ENCODE measurements at places on chromosomes 5 and 9.

GRCh38 chr5:44388321-44389089 is 715 bp downstream of the FGF10 start:
- no peak for DNase-seq

- DNase-seq, result no peak
These were observed 121.9 kb upstream of the PIK3R1 start for GRCh38 chr5:68093455-68094159.

GRCh38 chr9:99056886-99057664 is 47.8 kb upstream of the TGFBR1 start:
- DNase-seq, result no peak

- DNase-seq, result no peak
These were observed 25.2 kb downstream of the GLT6D1 start for GRCh38 chr9:135613946-135614805.

GRCh38 chr5:72154076-72154756 is 46.9 kb downstream of the MAP1B start:
- DNase-seq, result no peak

- no peak for DNase-seq
These were observed 222.3 kb downstream of the PBX3 start for GRCh38 chr9:125969462-125969861.

GRCh38 chr5:106875591-106876297 is 795.0 kb downstream of the EFNA5 start:
- no peak for DNase-seq

DNA sequence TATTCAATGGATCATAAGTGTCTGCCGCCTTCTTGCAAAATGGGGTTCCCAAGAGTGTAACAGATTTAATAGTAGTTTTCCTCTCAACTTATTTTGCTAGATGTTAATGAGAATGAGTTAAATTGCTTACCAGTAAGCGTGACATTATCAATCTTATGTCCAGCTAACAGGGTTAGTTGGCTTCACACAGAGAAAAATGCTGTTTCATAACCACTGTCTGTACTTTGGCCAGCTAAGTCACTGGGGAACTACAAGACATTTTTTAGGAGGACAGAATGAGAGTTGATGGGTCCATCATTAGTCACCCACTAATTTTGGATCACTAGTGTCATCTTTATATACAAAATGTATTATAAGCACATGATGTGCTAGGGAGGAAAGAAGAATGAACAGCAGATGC is 1.4 kb downstream of the CDC37L1 start:
- DNase-seq, result no peak

- no peak for DNase-seq
These were observed 6.0 kb upstream of the SEMA5A start for GRCh38 chr5:9551567-9552537.

DNA sequence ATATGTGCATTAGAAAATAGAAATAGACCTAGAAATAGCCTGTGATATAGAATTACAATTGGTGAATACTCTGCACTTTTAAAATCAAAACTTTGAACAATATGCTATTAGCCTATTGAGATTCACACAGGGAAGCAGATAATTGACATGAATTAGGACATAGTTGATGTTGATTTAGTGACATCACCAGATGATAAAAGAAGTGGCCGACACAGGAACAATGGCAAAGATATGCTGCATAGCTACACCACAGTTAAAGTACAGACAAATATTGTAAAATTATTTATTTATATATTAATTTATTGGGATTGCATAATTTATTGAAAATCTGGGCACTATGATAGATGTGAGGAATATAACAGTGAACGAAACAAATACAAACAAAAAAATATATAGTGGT is 261.5 kb upstream of the CCNH start:
- no peak for DNase-seq

DNA sequence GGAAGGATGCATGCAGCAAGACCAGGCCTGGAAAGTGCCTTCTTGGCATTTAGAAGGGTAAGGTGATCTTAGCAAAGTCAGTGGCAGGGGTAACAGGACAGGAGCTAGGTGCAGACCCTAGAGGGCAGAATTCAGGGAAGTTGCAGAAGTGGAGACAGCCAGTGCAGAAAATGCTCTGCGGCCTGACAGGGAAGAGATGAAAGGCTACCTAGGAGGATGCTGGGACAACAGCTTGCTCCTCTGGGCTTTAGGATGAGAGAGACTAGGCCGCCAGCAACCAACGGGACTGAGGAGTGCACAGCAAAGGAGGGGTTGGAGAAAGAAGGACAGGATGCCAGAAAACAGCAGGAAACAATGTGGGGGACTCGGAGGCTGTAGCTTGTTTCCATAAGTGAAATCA is 219.9 kb downstream of the FSTL4 start:
- DNase-seq, result no peak

GRCh38 chr9:72649127-72649442 is 127.7 kb downstream of the TMC1 start:
- no peak for DNase-seq

DNA sequence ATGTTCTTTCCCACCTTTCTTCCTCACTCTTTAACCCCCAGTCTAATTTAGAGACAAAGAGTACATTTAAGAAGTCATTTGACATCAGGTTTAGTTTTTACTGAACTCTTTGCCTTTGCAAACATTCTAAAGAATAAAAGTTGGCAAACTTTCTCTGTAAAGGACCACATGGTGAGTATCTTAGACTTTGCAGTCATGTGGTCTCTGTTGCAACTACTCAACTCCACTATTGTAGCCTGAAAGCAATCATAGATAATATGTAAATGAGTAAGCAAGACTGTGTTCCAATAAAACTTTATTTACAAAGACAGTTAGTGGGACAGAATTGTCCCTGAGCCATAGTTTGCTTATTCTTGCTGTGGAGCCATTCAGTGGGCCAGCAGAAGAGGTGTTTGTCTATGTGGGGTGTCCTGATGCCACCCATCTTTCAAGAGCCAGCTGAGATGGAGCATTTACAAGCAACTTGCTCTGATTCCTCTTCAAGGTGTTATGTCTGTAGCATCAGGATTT is 25.4 kb downstream of the ABLIM3 start:
- no peak for DNase-seq

GRCh38 chr9:75023846-75024245 is 4.2 kb downstream of the CARNMT1 start:
- no peak for DNase-seq

- DNase-seq, result no peak
These were observed 55.9 kb downstream of the OTULIN start for GRCh38 chr5:14720236-14720923.

GRCh38 chr5:147063943-147064342 is 170.9 kb upstream of the STK32A start:
- DNase-seq, result no peak

- DNase-seq, result no peak
These were observed 275.0 kb downstream of the NR2F1-AS1 start for GRCh38 chr5:93305984-93306383.

- DNase-seq, result no peak
These were observed 651 bp upstream of the AK1 start for GRCh38 chr9:127878001-127878651.

GRCh38 chr9:89254773-89255125 is 56.2 kb upstream of the CKS2 start:
- no peak for DNase-seq

GRCh38 chr9:88198341-88198807 is 60.1 kb upstream of the SPATA31C2 start:
- no peak for DNase-seq

- no peak for DNase-seq
These were observed 605.8 kb upstream of the PTGER4 start for GRCh38 chr5:40073927-40074326.

DNA sequence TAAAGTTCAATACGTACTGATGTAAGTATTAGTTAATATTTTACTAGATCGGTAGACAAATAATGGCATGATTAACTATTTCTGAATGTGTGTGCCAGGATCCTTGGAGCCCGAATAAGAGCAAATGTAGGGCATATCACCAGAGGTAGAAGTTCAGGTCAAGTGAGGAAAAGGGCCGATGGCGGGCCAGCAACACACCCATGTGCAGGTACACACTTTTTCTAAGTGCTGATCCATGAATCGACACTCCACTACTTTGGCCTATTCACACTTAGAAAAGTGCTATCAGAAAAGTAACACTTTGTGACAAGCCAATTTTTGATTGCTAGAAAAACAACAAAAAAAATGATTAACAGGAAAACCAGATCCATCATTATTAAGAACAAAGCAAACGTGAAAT is 150.3 kb downstream of the AUH start:
- DNase-seq, result no peak

DNA sequence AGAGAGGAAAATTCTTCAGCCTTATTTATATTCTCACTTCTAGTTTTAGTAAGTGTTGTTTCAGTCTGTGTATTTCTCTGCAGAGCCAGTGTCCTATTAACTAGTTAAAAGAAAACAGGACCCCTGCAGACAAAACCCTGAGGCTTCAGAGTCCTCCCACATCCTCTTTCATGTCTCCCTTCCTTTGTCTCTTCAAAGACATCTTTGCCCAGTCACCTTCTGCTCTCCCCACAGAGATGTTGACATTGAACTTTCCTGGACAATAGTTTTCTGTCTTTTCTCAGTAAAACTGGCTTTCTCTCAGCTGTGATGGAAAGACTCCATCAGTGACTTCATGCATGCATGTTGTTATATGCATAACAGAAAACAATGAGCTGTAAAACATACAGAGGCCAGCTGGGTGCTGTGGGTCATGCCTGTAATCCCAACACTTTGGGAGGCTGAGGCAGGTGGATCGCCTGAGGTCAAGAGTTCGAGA is 20.2 kb downstream of the GRAMD2B start:
- DNase-seq, result no peak

DNA sequence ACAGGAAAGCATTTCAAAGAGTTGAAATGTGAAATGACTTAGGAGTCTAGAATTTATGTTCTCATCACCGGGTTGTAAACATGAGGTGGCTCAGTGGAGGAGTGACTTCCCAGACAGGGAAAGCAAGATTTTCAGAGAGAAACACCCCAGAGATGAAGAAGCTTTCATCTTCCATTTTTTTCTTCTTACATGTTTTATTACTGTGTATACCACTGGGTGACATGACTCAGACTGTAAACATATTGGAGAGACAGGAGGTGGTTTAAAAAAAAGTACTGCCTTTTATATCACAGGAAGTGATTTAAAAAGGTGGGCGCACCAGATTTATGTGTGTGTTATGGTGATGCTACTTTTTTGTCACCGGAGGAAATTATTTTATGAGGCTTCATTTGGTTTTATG is 209.1 kb upstream of the TUT7 start:
- no peak for DNase-seq

DNA sequence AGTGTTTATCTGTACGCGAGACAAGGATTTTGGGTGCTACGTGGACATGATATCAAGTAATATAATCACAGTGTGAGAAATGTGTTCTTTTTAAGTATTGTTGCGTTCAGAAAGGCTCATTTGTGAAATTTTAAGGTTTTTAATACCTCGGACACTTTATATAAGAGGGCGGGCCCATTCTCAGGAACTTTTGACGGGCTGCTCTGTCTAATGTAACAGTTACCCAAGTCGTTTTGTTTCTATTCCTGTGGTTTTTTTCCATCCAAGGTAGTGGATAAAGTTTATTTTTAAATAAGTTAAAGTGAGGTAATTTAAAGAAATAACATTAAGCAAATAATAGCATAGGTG is 525 bp downstream of the SRP19 start:
- DNase-seq, result no peak

DNA sequence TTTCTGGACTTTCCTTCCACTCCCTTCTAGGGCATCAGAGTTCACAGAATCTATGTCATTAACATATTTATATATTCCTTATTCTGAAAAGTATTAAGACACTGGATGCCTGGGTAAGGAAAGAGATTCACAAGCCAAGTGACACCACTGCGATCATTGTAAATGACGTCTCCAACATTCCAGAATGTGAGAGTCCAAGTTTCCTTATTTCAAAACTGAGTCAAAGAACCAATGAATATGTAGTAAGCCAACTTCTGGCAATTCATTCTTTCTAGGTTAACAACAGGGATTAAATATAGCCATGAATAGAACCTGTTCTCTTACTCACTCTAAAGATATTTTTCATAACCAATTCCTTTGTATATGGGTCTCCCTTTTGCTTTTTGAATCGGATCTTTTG is 18.1 kb downstream of the RAI14 start:
- DNase-seq, result no peak

GRCh38 chr5:146290318-146290717 is 48.3 kb upstream of the POU4F3 start:
- no peak for DNase-seq

DNA sequence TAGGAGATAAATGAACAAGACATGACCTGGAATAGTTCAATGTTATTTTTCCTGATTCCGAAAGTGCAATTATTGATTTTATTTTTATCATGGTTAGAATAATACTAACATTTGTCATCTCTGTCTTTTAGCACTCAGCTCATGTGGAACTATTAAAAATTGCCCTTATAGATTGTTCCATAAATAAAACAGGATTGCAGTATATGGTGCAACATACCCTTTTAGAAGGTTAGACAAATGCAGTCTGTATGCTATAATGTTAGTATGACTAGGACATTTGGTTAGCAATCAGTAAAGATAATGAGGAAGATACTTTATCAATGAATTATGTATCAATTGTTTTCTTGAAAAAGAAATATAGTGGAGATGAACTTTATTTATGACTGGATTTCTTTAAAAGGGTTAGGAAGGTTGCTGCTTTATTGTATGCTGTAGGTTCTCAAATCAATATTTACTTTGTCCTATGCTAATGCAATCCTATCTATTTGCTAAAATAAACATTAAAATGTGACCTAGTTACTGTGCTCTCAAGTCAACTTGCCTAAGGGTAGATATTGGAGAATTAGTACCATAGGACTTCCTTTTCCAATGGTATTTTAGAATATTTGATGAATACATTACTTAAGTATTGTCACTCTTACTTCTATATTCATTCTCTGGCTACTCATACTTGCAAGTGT is 348.9 kb upstream of the ISL1 start:
- DNase-seq, result no peak

GRCh38 chr5:33303579-33304095 is 137.1 kb upstream of the TARS1 start:
- no peak for DNase-seq

GRCh38 chr5:139668064-139668880 is 20.1 kb downstream of the CXXC5 start:
- DNase-seq, result no peak

- no peak for DNase-seq
These were observed 161.1 kb upstream of the TBCA start for GRCh38 chr5:77937015-77937908.

Data from stimulated activated CD4-positive, alpha-beta T cell treated with anti-CD3 and anti-CD28 coated beads, Interleukin-12 subunit alpha, Interleukin-12 subunit beta, amount 100 ng/mL, for 24 hours (primary cell).